Epithelial cell of prostate (primary cell): ENCODE measurements at places on chromosomes 2 and 18.

- DNase-seq = no peak
Measured at GRCh38 chr2:199693861-199694260, 157.1 kb downstream of the FTCDNL1 start.

DNA sequence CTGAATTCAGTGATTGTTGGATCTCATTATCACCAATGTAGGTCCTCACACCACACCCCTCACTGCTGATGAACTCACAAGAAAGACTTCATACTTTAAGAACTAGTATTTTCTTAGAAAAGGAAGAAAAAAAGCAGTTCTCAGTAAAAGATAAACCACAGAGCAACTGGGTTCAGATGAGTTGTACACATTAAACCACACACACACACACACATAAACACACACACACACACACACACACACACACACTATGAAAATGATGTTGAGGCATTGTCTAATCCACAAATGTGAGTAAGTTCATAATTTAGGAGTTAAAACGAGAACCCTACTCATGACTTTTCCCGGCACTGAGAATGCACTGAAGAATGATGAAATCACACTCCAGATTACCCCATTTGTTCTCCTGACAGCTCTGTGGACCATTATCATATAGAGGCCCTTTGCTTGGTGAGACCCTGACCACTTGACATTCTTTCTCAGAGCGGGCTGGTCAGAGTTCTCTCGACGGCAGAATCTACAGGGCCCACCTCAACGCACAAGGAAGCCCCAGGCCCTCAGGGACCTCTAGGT, 106.2 kb downstream of the BCL2 start:
- no peak for DNase-seq

DNA sequence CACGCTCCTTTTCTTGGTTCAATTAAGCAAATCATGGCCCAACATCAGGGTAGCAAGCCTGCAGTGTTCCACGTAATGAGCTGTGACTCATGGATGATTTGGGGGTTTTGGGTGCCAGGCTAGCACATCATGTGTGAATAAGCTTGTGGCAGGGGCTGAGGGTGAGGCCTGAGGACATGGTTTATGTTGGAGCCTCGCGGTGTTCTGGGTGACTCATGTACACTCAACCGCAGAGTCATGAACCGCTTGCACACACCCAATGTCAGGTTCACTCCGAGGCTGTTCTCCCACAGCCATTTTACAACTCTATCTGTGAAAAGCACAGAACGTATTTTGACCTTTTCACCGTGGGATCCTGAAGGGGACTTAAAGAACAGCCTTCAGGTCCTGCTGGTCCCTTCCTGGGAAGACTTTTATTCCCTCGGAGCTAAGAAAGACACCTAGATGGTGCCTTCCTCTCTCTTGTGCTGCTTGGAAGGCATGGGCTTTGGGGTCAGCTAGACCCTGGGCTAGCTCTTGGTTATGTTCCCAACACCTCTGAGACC, 139.9 kb upstream of the ZEB2 start:
- peak; percentile 98 for DNase-seq

- no peak for DNase-seq
Measured at GRCh38 chr2:239727182-239727775, 297.9 kb downstream of the NDUFA10 start.

DNA sequence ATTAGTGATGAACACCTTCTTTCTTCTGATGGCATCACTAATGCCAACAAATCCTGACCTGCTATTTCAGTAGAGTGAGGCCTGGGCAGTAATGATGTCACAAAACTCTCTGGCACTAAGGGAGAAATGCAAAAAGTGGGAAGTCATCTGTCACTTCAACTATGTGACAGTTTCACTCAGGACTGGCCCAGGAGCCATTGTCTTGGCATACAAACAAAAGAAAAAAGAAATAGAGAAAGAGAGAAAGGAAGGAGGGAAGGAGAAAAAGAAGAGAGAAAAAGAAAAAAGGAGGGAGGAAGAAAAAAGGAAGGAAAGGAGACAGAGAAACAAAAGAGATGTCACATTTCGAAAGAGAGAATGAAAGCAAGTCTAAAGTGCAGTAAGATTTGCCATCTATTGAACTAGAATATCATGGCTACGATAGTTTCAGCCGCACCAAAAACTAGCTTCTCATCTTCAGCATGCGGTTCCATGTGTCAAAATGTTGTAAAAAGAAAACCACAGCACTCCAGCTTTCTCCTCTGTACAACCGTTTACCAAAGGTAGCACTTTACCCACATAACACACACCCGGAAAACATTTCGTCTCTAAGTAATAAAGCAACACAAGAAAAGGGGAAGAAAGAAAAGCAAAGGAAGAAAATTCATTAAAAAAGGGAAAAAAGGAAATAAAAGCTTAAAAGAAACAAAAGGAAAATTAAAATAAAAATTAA, 50.1 kb downstream of the CD226 start:
- DNase-seq = no peak

GRCh38 chr18:77481541-77481940, 231.9 kb downstream of the GALR1 start:
- no peak for DNase-seq

- DNase-seq = no peak
Measured at GRCh38 chr2:210611466-210611865, 55.1 kb downstream of the CPS1 start.

DNA sequence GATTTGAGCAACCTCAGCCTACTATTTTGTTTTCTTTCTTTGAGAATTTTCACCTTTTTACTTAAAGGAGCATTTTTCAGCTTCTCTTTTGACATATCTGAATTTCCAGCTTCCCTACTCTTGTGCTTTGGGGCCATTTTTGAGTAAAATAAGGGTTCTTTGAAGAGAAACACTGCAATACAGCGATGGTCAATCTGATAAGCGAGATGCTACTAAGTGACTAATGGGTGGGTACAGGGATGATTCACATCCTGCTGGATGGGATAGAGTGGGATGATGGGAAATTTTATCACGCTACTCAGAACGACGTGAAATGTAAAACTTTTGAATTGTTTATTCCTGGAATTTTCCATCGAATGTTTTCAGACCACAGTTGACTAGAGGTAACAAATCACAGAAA, 211.5 kb downstream of the TMEM247 start:
- DNase-seq = no peak

- no peak for DNase-seq
Measured at GRCh38 chr18:5518899-5519371, 24.9 kb downstream of the EPB41L3 start.

- no peak for DNase-seq
Measured at GRCh38 chr2:77372636-77373035, 149.5 kb downstream of the LRRTM4 start.

GRCh38 chr18:12109836-12110235, 16.2 kb downstream of the ANKRD62 start:
- no peak for DNase-seq

DNA sequence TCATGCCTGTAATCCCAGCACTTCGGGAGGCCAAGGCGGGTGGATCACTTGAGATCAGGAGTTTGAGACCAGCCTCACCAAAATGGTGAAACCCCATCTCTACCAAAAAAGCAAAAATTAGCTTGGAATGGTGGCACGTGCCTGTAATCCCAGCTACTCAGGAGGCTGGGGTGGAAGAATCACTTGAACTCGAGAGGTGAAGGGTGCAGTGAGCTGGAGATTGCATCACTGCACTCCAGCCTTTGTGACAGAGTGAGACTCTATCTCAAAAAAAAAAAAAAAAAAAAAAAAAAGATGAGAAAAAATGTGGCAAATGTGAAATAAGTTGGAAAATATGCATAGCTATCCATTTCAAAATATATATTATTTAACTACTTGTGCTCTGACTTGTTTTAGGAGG, 65.0 kb downstream of the KCNS3 start:
- no peak for DNase-seq

- no peak for DNase-seq
Measured at GRCh38 chr18:75592527-75592926, 165.0 kb upstream of the SMIM21 start.

- DNase-seq = no peak
Measured at GRCh38 chr2:129904532-129905446, 74.7 kb upstream of the RAB6C start.

DNA sequence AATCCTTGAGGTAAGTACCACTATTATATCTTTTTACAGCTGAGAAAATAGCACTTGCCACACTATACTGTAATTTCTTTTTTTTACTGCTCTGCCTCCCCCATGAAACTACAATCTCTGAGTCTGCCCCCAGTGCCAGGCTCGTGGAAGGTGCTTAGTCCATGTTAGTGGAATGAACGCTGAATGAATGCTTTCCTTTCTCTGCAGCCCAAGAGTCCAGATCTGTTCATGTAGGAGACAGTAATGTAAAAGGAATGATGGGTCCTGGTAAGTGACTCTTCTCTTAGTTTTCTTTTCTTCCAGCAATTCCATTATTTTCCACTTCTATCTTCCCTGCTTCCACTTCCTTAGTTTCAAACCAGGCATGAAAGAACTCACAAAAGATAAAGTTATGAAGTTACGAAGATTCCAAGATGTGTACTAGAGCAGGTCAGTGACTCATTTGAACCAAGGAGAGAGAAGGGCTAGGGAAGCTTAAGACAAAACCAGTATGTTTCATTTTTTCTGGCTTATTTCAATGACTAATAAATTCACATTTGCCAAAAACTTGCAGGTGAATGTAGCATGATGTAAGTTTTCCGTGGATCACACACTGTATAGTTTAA, 46.0 kb downstream of the ARHGEF33 start:
- no peak for DNase-seq

GRCh38 chr2:144426355-144426754, 93.6 kb downstream of the ZEB2 start:
- no peak for DNase-seq

DNA sequence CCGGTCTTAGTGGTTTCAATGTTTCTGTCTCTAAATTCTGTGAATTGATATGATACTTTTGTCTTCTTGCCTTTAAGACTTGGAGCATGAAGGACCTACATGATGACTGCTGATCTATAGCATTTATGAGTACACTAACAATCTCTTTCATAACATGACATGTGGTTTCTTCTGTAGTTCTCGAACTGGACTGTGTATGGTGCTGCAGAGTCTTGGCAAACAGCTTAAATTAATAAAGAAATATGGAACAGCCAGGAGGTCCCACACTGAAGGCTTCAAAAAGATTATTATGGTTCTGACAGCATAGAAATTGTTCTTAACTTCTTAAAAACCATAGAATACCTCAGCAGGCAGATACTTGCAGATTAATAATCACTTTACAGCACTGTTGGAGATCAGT, 145.0 kb downstream of the DCC start:
- DNase-seq = no peak

DNA sequence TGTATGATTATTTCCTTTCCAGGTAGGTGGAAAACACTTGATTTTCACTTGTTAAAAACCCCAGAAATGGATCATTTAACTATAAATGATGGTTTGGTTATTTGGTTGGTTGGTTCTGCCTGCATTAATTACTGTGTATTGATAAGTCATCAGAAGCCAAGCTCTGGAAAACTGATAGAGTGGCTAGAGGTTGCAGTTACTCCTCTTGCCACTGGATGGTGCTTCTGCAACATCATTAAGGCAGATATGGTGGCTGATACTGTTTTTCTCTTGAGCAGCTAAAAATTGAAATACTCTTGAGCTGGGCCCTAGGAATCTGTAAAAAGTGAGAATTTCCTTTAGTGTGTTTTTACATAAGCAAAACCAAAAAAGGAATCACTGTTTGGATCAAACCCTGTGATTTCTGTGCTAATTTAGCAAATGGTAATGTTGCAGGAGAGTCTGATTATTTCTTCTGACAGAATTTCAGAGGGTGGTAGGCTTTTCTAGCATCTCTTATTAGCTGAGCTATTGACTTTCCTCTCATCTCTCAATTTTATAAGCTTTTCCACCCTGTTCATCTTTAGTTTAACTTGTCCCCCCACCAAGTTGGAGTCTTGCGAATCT, 54.3 kb downstream of the RAB10 start:
- no peak for DNase-seq
